ENCODE measurements at places on chromosomes 5 and 9.

DNA sequence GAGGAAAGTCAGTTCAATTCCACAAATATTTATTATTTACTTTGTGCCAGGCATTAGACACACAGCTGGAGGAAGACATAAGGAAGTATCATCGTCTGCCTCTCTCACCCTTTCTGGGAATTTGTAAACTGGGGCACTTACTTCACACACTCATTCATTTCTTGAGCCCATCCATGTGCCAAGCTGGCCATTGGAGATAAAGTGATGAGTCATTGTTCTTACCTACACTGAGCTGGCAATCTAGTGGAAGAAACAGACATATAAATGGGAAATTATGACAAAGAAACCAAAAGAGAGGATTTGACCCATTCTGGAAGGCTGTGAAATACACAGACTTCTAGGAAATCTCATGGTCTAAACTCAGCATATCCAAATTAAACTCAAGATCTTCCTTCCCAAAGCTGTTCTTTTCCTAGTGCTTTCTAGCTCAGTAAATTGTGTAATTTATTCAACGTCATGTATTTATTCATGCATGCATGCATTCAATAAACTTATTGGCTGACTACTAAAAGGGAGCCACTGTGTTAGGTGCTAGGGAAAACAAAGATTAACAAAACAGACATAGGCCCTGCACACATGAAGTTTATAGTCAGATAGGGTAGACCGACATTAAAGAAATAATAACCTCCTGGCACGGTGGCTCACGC, 65.3 kb downstream of the SH3RF2 start:
- no peak for DNase-seq

- DNase-seq = peak; percentile 58
These were observed 650 bp downstream of the MYORG start for GRCh38 chr9:34375901-34376595.

- DNase-seq = no peak
These were observed 16.1 kb downstream of the CACNA1B start for GRCh38 chr9:137893670-137894069.

DNA sequence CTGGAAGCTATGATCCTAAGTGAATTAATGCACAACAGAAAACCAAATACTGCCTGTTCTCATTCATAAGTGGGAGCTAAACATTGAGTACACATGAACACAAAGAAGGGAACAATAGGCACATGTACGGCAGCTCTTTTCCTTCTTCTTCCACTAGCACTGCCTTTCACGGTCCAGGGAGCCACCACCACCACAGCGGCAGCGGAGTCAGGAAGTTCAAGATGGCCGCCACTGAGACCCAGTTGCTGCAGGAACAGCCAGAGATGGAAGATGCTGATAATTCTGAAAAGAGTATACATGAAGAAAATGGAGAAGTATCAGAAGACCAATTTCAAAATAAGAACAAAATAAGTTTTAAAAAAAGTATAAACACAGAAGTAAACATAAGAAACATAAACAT, 39.5 kb upstream of the TNFSF15 start:
- no peak for DNase-seq

DNA sequence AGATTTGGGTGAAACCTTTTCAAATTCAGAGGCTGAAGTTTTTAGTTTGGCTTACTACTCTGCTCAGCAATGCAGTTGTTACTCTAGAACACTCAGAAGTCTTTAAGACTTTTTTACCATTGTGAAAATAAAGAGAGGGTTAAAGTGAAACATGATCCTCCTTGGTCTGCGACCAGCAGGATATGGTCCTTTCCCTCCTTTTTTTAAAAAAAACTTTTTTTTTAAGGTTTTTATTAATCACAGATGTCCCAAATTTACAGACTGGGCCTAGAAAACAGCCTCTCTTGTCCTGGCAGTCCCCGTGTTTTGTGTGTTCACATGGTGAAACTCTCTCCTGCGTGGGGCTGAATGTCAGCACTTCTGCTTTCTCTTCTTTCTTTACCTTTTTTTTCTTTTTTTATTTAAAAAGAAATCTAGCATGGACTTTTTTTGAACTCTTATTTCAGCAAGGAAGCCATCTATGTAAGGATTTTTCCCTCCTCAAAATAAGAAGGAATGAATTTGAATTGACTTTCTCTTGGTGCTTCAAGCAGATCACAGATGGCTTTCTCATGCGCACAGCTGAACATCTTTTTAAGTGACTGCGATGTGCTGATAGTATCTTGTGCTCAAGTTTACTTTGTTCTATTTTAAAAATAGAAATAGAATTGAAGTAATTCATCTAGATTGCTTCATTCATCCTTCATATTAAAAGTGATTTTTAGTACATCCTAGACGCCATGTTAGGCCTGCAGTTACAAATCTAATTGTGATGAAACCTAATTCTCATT, 128.7 kb upstream of the OTULINL start:
- DNase-seq = no peak

DNA sequence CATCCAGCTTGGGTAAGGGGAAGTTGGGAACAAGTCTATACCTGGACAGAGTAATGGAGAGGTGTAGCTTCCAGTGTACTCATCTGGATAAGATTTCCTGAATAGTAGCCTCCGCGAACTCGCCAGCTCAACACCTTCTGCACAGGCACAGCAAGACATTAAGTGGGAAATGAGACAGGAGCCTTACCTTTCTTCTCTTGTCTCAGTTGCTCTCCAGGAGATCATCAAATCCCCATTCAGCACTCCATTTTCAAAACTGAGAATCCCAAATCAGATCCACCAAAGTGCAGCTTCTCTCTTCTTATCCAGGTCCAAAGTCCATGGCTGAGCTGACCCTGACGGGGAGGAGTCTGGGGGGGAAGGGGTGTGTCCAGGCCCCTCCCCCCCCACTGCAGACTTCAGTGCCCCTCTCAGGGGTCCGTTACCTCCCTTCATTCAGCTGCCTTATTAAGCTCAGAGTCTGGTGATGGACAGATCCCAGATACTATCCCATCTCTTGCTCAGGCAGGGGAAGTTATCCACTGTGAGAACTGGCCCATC, 5.9 kb upstream of the MGAT1 start:
- DNase-seq = no peak

DNA sequence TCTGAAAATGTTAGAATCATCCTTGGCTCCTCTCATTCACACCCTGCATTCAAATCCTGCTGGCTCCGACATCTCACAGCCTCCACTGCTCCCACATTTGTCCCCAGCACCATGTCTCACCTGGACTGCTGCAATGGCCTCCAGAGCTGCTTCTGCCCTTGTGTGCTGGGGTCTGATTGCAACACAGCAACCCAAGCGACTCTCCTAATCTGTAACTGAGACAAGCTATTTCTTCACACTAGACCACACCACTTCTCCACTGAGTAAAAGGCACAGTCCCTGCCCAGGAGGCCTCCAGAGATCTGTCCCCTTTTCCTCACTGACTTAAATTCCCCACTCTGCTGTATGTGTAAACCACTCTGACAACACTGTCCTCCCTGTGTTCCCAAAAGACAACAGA, 151.1 kb upstream of the TAS2R1 start:
- DNase-seq = no peak

DNA sequence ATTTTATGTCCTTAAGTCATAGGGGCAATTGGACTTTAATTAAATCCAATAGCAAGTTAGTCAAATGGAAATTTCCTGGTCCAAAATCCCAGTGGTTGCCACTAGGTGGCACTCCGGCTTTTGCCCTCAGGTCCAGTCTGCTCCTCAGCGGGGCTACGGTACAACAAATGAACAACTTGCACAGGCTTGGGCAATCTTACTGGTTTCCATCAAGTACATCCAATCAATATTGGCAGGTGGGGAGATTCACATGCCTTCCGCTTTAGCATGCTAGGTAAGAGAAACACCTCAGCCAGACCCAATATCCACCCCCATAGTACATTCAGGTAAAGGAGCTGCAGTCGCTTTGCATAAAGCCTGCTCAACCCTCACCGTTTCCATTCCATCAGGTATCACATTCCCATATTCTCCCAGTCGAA, 6.3 kb upstream of the MXD3 start:
- DNase-seq = peak; percentile 82

GRCh38 chr9:113638490-113638889, 175.0 kb downstream of the RGS3 start:
- DNase-seq = no peak

- no peak for DNase-seq
These were observed 130.8 kb upstream of the IRX4 start for GRCh38 chr5:2013301-2014057.

- DNase-seq = no peak
These were observed 473.7 kb downstream of the ARHGEF28 start for GRCh38 chr5:74099538-74100267.

DNA sequence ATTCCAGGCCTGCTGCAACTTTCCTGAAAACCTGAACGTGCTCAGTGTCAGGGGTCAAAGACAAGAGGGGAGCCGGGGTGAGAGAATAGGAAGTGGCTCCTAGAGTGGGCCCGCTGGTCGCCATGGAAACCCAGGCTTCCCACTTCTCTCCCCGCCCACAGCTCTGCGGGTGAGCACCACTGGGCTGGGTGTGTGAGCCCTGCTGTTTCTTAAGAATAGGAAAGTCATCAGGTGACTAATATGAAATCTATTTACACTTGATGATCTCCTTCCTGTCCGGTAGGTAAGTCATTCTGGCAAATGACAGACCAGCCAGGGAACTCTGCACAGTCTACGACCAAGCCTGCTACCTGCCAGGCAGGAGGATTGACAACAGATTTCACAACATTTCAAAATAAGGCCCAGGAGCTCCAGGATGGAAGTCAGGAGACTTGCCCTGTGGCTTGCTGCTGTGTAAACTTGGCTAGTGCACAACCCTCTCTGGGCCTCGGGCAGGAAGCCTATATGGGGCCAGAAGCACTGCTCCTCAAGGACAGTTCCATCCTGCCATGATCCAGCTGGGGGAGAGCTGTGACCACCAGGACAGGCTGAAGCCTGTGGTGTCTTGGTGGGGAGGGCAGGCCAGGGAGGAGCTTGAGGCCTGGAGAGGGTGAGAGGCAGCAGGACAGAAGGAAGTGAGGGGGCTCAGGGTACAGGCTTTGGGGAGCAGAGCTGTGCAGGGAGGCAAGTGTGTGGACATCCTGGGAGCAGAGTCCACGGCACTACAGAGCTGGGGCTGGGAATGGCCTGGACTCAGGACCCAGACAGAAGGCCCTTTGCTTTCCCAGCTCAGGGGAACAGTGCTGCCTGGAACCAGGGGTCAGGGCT, 60.6 kb downstream of the SHB start:
- DNase-seq = peak; percentile 64

GRCh38 chr5:43649256-43649655, 46.3 kb downstream of the NNT start:
- DNase-seq = no peak

GRCh38 chr5:155952486-155953089, 374.4 kb upstream of the SGCD start:
- no peak for DNase-seq

DNA sequence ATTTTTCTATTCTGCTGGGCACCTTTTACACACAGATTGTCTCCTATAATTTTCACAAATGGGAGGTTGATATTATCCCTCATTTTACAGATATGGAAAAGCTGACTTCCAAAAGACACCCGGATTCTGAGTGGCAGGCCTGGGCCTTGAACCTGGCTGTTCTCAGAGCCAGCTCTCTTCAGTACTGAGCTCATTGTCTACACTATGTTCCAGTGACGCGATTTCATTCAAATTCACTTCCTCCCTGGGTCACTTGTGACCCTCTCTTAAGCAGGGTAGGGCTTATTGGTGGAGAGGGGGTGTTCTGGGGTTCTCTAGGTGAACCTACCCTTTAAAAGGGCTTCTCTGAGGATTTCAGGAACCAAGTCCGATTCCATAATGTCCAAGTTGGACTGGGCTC, 70.2 kb downstream of the ANKRD33B start:
- DNase-seq = peak; percentile 29

- DNase-seq = no peak
These were observed 93.3 kb downstream of the LIFR start for GRCh38 chr5:38462976-38463633.

DNA sequence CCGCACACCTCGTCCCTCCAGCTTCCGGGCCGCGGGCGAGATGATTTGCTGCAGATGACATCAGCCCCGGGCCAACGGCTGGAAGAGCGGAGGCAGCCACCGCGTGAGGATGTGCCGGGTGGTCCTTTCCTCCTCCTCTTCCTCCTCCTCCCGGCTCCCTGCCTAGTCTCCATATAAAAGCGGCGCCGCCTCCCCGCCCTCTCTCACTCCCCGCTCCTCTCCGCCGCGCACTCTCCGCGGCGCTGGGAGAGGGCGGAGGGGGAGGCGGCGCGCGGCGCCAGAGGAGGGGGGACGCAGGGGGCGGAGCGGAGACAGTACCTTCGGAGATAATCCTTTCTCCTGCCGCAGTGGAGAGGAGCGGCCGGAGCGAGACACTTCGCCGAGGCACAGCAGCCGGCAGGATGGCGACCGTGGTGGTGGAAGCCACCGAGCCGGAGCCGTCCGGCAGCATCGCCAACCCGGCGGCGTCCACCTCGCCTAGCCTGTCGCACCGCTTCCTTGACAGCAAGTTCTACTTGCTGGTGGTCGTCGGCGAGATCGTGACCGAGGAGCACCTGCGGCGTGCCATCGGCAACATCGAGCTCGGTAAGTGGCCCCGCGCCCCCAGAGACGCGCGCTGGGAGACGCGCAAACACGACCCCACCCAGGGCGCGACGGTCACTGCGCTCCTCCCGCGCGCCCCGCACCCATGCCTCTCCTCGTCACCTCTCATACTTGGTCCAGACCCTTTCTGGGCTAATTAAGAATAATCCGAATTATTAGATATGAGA, at the start of gene MAP1B:
Gene MAP1B, plus strand, starts transcription at position 345 of the 770 bp plus-strand sequence. Its CDS starts 57 bp downstream, at position 402.
- DNase-seq = no peak

Data from activated CD4-positive, alpha-beta T cell treated with anti-CD3 and anti-CD28 coated beads, Interleukin-10, Interleukin-2, amounts not matched to agents 100 ng/mL and 50 ng/mL, durations not matched to agents 16 hours and 8 hours (primary cell).